ENCODE measurements at places on chromosomes 6 and 20.

DNA sequence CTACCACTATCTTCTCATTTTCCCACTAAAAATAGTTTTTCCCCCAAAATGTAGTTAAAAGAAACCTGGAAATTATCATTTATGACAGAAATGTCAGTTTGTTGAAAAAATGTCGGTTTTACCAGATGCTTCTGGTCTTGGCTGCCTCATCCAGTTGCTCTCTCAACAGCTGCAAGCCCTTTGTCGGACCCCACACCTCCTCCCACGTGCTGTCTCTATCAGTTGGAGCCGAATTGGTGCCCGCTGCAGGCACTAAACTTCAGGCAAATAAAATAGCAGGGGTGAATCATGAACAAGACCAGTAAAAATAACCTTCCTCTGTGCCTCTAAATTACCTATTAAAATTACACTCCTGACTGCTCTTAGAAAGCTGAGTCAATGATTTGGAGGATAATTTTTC is 129.5 kb upstream of the CEP162 start:
- no peak for DNase-seq

- peak; percentile 16 for DNase-seq
These were observed 381 bp upstream of the PEX7 start for GRCh38 chr6:136822046-136822375.

GRCh38 chr6:4397307-4397706 is 261.9 kb upstream of the ECI2 start:
- DNase-seq: no peak

DNA sequence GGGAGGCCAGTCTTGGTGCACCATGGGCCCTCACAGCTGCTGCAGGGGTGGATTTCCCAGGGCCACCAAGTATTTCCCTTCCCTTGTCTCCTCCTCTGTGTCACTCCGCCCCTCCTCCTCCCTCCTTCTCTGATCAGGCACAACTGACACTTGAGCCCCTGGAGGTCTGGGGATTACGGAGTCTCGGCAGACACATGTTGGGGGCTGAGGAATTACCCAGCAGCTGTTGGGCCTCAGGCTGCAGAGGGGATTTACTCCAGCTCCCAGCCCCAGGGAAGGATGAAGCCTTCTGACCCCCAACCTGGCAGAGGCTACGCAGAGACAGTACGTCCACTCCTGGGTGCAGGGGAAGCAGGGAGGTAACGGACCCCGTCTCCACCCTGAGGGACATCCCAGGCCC is 420.5 kb upstream of the SULF2 start:
- DNase-seq: no peak

GRCh38 chr20:25057234-25058050 is 497 bp downstream of the ACSS1 start:
- DNase-seq: peak; percentile 78

GRCh38 chr6:115053169-115053860 is 710.5 kb upstream of the HS3ST5 start:
- no peak for DNase-seq

- no peak for DNase-seq
These were observed 97.8 kb downstream of the WDR27 start for GRCh38 chr6:169604076-169604475.

GRCh38 chr20:346640-347316 is at the start of gene NRSN2:
Gene NRSN2, plus strand, starts transcription at chr20:347111. Its CDS starts 2,533 bp downstream, at chr20:349644.
- DNase-seq: peak; percentile 89

- no peak for DNase-seq
These were observed 249.8 kb downstream of the GMDS start for GRCh38 chr6:1995636-1996035.

DNA sequence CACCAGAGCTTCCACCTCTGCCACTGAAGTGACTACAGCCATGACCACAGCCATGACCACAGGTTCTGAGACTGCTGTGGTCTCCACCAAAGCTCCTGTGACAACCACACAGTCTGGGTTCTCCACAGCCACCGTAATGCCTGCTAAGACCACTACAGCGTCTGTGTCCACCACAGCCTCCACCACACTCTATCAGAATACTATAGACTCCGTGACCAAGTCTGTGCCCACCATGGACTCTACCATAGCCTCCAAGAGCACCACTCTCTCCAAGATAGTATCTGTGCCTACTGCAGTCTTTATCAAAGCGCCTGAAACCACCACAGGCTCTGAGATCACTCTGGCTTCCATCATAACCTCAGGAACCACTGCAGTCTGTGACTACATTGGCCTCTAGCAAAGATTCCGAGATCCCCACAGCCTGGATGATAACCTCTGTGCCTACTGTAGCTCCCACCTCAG is 18.3 kb upstream of the MUC21 start:
- DNase-seq: no peak

- DNase-seq: no peak
These were observed 111.8 kb downstream of the AGPAT4 start for GRCh38 chr6:161161889-161162624.

DNA sequence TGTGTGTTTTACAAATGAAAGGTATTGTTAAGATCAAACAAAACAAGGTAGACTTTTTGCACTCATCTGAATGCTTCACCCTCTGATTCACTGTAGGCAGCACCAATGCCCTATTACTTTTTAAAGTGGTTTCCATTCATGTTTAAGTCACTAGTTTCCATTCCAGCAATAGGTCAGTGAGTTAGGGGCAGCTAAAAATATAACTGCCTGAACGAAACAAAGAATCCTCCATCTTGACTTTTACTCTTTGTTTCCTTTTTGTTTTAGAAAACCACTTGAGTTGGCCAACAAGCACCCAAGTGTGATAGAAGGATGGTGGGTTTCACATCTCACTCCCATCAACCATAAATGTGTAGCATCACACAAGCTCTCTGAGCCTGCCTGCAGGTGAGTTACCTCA is 25.5 kb downstream of the CLIC5 start:
- DNase-seq: no peak

DNA sequence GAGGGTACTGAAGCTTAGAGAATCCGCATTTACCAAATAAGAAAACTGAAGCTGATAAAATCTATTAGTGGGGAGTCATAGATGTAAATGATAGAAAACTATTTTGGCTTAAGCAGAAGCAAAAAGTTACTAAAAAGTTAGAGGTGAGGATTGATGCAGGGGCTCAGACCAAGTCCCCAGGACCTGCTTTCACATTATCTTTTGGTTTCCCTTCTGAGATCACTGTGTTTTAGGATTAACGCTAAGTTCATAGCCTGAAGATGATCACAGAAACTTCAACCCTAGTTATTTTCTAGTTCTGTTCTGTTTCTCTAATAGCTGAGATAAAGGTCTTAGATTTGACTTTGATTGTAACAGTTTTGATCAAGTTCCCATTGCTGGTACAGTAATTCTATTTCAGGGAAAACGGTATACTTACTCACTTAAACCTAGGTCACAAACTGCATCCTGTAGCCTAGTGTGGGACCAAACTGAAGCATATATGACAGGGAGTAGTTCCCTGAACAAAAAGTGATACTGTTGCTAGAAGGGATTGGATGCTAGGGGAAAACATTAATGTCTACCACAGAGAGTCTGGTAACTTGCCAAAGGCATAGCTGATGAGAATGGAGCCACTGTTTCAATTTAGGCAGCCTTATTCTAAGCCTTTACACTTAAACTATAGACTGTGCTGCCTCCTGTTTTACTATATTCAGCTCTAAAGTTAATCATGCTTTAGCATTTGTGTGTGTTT is 13.1 kb downstream of the CYB5R4 start:
- DNase-seq: no peak

DNA sequence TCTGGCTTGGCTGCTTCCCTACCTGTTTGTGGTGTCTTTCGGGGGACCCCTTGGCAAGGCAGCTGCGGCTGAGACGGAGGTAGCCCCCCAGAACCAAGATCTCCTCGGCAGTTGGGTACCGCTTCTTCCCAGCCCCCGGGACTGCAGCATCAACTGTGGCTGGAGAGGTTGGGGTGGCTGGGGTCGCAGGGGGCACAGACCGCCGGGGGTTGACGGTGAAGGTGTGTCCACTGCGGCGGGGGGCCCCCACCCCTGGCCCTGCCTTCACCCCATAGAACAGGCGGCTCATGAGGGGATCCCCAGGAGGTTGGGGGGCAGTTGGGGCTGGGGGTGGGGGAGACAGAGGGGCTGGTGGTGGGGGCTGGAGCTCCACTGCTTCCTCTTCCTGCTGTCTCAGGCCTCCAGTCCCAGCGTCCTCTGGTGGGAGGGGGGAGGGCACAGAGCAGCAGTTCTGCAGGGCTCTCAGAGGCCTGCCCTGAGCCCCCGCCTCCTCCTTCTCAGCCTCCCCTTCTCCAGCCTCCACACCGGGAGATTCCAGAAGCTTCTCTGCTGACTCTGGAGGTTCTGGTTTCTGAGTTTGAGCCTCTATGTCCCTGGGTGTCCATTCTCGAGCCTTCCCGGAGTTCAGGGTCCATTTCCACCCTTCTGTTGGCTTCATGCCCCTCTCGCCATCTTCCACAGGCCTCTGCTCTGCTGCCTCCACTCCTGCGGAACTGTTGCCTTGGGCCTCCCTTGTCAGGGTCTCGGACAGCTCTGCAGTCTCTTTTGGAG is 1.9 kb downstream of the PPP1R18 start:
- DNase-seq: peak; percentile 59

- no peak for DNase-seq
These were observed 174.5 kb downstream of the CD83 start for GRCh38 chr6:14292119-14292518.

DNA sequence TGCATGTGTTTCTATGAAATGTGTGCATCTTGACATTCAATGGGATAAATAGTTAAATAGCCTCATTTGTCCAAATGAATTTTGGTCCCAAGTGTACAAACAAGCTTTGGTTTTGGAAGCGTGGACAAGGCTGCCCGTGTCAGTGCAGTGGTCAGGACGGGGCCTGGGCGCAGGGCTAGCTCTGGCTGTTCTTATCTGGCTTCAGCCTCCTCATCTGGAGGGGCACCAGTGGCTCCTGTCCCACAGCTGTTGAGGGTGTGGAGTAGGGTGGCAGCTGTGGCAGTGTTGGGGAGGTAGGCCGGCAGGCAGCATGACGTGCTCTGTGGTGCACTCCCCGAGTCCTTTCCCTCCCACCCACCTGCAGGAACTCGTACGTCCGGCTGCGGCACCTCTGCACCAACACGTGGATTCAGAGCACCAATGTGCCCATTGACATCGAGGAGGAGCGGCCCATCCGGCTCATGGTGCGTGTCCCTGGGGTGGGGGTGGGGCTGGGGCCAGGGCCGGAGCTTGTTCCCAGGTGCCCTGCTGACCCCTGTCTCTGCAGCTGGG is 43.5 kb downstream of the ITPR3 start:
- DNase-seq: no peak

DNA sequence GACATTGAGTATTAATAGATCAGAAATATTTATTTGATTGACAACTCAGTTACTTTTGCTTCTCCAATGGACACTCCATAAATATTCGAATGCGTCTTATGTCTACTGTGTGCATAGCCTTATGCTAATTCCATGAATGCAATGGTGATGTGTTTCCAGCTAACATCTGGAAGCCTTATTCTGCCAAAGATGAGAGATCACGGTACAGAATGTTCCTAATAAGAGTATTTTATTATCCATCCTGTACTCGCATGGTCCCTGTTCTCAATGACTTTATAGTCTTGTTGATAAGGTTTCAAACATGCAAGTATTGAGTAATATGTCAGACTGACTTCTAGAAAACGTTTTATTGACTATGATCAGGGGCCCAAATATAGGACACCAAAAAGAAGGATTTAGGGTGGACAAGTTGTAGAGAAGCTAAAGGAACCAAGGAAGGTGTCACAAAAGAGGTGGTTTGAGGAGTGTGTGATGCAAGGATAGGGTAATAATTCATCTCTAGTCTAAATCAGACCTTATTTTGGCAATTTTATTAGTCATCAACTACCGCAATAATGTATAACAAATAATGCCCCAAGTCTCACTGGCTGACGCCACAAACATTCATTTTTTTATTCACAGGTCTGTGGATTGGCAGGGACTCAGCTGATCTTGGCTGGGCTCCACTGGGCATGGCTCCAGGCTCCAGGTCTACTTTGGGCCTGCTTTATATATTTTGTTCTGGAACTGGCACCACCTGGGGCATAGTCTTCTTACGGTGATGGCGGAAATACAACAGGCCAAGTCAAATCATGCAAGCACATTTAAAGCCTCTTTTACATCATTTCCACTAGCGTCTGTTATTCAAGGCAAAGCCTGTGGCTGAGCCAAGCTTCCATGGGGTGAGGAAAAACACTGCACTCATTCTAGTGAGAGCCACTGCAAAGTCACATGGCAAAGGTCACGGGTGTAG is 24.5 kb upstream of the CD83 start:
- no peak for DNase-seq

- no peak for DNase-seq
These were observed 1.9 kb downstream of the APOM start for GRCh38 chr6:31657406-31658157.

DNA sequence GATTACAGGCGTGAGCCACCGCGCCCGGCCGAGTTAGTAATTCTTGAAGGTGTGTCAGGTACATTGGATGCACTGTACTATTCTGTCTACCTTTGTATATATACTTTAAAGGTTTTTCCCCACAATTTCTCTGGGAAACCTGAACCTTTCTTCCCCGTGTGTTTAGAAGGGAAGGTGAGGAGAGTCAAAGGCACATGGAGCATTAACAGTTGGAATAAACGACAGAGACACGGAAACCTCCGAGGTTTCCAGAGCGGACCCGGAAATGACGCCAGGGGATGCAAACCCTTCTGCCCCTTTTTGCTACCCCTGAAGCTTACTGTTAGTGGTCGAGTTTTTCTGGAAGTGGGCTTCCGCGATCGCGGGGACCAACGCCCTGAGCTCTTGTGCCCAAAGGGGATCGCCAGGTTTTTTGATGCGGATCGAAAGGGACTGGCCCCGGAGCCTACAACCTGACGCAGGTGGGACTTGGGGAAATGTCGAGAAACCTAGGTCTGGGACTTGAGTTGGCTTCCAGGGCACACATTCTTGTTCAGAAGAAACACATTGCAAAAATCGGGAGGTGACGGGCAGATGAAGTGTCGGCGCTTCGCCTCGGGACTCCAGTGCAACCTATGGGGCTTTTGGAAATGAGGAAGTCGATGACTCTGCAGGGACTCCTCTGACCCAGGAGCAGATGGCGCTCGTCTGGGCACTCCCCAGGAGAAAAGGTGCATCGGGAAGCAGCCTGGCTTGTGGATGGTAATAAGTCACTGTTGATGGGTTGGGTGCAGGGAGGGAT is 218.2 kb downstream of the OR2B2 start:
- peak; percentile 49 for DNase-seq

DNA sequence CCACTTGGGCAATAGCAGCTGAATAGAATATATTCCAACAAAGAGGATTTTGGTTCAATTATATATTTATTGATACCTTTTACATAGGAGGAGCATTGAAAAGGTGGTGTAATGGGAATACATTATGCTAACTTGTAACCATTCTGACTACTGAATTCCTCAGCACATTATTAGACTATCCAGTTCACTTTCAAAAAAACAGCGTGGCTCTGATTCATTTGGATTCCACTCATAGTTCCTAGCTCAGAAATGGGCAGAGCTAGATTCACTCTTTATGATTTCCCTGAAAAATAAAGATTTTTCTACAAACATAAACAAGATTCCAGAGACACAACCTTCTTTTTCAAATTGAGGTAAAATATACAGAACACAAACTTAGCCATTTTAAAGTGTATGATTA is 9.2 kb upstream of the TRERF1 start:
- DNase-seq: no peak

Data from GM20000 (cell line).